ENCODE measurements at places on chromosomes 5 and 9.

GRCh38 chr5:158700231-158701006 is 399.3 kb downstream of the EBF1 start:
- DNase-seq = no peak

GRCh38 chr5:96279801-96280542 is 153.1 kb downstream of the PCSK1 start:
- no peak for DNase-seq

- DNase-seq = no peak
Measured at GRCh38 chr5:96633820-96634219, 28.4 kb upstream of the CAST start.

DNA sequence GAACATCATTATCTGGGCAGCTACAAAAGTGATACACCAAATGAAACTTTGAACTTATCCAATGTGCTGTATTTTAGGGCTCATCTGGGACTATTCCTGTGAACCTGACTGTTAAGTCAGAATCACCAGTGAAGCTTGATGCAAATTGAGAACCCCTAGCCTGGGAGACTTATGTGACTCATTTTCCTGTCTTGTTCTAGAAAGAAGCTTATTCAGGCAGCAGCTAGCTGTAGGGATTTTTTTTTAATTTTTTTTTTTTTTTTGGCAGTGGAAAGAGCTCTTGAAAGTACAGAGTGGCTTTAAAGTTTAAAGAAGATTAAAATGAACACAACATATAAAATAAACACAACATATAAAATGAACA is 81.1 kb upstream of the TNFAIP8 start:
- DNase-seq = peak; percentile 82

GRCh38 chr5:23461576-23461975 is 45.8 kb upstream of the PRDM9 start:
- no peak for DNase-seq

DNA sequence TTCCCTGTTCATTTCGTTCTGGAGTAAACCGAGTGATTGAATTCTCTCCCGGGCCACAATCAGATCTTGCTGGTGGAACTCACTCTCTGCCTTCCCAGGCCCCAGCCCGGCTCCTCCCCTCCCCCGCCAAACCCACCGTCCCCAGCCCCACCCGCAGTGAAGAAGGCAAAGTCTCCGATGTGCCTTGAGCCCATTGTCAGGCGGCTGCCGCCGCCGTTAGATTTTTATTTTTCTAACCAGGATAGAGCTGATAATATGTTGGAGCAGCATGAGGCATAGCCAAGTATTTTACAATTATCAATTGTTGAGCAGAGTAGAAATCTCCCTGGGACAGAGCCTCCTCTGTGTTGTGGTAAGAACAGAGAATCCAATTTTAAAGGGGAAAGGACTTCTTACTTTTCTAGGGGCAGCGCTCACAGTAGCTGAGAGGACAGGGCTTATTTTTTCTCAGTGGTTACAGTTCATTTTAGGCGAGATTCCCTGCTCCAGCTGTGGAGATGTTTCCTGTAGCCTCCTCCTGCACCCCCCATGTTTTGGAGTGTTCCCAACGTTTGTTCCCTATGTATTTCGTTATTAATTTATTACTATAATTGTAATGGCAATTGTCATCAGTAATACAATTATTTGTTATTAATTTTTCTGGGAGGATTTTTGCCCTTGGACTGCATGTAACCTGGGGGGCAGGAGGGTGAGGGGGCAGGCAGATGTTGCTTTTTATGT is 1.3 kb downstream of the PSAT1 start:
- no peak for DNase-seq

Data from CD4-positive, alpha-beta T cell treated with Interleukin-2 at 100 ng/mL for 4 hours (primary cell).